H7 (cell line): ENCODE measurements at places on chromosomes 2 and 18.

- DNase-seq, result no peak
Measured at GRCh38 chr2:136054856-136055255, 63.1 kb downstream of the CXCR4 start.

DNA sequence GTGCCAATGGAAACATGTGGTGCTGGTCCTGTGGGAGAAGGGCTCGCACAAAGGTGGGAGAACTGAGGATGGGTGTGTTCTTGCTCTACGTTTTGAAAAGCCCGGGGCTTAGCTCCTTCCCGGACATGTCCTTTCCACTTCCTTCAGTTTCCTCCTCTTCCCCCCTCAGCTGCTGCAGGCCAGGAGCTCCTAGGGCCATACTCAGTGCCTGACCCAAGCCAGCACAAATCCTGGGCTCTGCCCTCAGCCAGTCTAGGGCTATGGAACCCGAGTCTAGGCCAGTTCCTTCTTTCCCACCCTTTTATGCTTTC lies 1.4 kb upstream of the SIX2 start:
- DNase-seq, result no peak

DNA sequence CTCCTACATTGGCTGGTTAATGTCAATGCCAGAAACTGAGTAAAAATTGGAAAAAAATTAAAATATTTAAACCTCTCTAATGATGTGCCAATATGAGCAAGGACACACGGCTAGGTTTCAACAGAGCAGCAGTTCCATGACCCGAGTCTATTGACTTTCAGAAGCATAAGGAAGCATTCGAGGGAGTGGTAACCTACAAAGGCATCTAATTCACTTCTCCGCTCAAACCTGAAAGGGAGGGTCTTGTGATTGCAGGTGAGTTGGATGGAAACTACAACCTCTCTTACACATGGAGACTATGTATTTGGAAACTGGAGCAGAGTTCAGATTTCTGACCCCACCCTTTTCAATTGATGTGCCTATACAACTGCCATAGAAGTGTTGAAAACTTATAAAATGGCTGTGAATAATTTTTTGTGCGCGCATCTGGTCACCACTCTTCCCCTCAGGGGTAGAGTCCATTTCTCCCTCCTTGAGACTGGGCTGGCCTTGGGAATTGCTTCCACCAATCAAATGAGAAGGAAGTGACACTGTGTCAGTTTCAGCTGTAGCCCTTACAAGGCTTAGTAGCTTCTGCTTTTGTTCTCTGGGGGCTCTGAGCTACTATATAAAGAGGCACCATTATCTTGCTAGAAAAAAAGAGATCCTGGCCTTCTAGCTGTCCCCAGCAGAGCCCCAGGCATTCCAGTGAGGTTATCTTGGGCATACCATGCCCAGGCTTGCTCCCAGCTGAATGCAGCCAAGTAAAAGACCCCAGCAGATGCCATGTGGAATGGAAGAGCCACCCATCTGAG lies 278.0 kb downstream of the EPHA4 start:
- peak; percentile 1 for DNase-seq

DNA sequence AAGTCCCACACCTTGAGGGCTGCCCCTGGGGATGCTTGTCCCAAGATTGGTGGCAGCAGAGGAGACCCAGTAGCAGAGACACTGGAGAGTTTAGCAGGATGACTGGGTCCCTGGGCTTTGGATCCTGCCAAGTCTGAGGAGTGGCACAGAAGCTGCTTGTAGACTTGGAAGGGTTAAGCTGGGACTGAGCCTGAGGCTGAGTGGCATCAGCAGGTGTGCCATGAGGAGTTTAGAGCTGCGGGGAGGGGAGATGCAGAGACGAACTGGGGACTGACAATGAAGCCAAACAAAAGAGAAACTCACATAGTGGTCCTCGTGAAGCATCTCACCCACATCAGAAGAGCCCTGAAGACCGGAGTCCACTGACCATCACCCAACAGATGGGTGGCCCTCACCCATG lies 329.7 kb upstream of the KLHL29 start:
- DNase-seq, result no peak

GRCh38 chr2:153165021-153165420 lies 313.5 kb downstream of the RPRM start:
- DNase-seq, result no peak

GRCh38 chr18:79888016-79888415 lies 63.4 kb downstream of the SLC66A2 start:
- DNase-seq, result no peak

GRCh38 chr2:16621316-16621715 lies 44.3 kb downstream of the CYRIA start:
- no peak for DNase-seq

GRCh38 chr2:120994301-120994995 lies 258.8 kb downstream of the GLI2 start:
- no peak for DNase-seq

DNA sequence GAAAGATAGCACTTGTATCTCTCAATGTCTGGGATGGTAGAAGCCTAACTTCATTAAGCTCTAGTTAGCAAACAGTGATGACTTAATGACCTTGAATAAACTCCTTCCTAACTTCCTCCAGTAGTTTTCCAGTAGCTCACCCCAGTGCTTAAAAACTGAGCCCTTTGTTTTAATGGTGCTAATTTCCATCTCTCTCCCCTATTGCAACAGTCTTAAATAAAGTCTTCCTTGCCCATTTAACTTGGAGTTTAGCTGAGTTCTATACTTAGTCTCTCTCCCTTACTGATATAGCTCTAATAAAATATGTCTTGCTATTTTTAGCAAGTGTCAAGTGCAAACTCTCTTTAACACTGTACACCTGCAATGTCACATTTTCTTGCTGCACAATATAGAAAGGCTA lies 267.0 kb downstream of the CCDC85A start:
- no peak for DNase-seq

DNA sequence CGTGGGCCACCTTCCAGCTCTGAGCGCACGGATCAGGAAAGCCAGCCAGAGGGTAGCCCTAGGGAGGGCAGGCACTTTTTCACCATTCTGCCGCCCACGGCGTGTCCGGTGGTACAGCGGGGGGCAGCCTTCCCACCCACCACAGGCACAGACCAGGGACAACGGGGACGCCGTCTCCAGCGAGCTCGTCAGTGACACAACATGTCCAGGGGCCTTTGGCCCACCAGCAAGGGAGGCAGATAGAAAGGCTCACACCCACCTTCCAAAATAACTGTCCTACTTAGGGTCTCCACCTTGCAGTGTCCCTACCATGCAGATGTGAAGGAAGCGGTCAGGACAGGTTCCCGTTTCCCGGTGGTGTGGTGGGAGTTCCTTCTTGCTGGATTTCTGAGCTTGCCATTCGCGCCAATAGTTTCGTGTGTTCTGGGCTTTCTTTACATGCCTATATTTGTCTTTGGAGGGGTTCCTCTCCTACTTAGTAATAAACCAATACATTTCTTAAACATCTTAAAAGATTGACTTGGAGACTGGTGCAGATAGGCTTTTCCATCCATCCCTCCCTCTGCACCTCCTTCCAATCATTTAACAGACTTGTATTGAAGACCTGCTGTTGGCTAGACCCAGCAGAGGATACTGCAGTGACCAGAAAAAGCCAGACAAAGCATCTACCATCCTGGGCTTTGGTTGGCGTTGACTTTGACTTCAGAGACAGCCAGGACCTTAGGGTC lies 872 bp downstream of the ASB1 start:
- peak; percentile 56 for DNase-seq

- DNase-seq, result no peak
Measured at GRCh38 chr18:12085786-12086185, 7.9 kb upstream of the ANKRD62 start.

DNA sequence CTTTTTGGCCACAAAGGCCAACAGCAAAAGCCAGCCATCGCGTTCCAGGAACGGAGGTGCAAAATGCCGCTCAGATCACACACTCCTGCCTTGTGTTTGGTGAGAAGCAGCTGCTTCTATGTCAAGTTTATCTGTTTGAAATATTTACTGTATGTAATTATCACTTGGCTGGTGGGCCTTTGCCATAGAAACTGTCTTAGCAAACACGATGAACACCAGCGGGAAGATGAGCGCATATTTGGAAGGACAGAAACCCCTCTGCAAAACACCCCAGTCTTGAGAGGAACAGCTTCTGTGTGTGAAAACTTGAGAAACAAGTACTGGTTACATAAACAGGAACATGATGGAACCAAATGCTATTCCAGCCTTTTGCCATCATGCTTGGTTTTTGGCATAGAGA lies 59.7 kb downstream of the SCG2 start:
- no peak for DNase-seq

- no peak for DNase-seq
Measured at GRCh38 chr18:58637946-58638345, 9.1 kb upstream of the ALPK2 start.

GRCh38 chr18:77173275-77174030 lies 40.9 kb upstream of the MBP start:
- DNase-seq, result no peak

DNA sequence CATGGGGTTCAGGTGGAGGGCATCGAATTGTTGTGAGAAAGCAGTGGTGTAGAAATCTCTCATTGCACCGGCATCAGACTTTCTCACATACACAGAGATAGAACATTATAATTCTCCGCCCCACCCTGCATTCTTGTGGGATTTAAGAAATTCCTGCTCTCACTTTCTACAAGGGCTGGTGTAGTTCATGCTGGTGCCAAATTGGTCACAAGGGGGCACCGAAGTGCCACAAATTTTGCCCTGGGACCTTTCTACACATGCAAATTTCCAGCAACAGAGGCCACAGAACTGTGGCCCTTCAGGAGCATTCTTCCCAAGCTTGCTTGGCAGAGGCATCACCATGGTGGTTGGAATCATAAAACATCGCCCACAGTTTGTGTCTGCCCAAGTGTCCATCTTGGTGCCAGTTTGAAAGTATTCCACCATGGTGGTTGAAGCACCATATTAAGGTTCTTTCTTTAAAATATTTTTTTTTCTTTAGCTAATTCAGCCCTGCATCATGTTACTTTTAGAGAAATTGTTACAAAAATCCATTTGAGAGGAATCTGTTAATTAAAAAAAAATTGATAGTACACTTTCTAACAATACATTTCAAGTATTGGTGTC lies 521.2 kb upstream of the FANCL start:
- DNase-seq, result peak; percentile 21

- no peak for DNase-seq
Measured at GRCh38 chr2:176683618-176684111, 414.4 kb downstream of the MTX2 start.

GRCh38 chr2:134785659-134786430 lies 52.6 kb upstream of the ACMSD start:
- no peak for DNase-seq

DNA sequence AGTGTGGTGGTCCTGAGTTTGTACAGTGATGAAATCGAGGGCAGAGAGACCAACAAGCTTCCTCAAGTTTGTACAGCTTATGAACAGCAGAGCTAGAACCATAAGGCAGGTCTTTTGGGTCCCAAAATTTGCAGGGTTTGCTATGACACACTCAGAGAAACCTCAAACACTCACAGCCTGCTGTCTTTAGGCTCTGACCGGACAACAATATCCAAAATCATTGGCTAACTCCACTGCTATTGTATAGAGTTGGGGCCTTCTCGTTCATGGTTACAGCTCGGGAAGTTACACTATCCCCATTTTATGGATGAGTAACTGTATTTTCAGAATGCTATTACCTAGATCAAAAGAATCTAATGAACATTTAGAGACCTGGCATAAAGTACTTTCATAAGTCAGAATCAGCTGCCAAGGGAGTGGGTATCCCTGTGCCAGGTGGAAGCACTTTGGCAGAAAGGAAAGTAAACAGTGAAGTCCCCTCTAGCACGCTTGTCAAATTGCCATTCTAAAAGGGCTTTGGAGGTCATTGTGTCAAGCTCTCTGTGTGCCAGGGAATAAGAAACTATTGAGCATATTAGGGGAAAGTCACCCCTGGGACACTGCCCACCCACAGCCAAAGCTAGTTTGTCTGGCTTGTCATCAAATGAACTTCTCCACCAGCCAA lies 331.8 kb downstream of the ALK start:
- no peak for DNase-seq

- DNase-seq, result no peak
Measured at GRCh38 chr2:104431701-104432121, 422.2 kb upstream of the POU3F3 start.

GRCh38 chr18:9663377-9663776 lies 44.7 kb upstream of the RAB31 start:
- no peak for DNase-seq

DNA sequence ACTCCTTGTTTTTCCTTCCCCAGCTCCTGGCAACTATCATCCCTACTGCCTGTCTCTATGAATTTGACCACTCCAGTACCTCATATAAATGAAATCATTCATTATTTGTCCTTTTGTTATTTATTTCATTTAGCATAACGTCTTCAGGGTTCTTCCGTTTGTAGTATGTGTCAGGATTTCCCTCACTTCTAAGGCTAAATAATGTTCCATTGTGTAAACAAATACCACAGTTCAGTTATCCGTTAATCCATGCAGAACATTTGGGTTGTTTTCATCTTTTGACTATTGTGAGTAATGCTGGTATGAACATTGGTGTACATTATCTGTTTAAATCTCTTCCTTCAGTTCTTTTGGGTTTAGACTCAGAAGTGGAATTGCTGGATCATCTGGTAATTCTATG lies 18.8 kb downstream of the DYNC2LI1 start:
- no peak for DNase-seq

GRCh38 chr2:168336786-168337388 lies 89.5 kb upstream of the STK39 start:
- peak; percentile 61 for DNase-seq

DNA sequence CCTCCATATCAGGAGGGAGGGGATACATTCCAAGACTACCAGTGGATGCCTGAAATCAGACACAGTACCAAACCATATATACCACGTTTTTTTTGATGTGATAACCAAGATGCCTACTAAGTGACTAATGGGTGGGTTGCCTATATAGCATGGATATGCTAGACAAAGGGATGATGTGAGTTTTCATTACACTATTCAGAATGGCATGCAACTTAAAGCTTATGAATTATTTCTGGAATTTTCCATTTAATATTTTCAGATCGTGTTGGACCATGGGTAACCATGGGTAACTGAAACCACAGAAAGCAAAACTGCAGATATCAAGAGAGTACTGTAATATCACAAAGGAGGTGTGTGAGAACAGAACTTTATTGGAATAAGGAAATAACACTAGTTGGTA lies 39.6 kb upstream of the CRACDL start:
- DNase-seq, result no peak

GRCh38 chr18:27501671-27502070 lies 316.6 kb upstream of the CHST9 start:
- no peak for DNase-seq

DNA sequence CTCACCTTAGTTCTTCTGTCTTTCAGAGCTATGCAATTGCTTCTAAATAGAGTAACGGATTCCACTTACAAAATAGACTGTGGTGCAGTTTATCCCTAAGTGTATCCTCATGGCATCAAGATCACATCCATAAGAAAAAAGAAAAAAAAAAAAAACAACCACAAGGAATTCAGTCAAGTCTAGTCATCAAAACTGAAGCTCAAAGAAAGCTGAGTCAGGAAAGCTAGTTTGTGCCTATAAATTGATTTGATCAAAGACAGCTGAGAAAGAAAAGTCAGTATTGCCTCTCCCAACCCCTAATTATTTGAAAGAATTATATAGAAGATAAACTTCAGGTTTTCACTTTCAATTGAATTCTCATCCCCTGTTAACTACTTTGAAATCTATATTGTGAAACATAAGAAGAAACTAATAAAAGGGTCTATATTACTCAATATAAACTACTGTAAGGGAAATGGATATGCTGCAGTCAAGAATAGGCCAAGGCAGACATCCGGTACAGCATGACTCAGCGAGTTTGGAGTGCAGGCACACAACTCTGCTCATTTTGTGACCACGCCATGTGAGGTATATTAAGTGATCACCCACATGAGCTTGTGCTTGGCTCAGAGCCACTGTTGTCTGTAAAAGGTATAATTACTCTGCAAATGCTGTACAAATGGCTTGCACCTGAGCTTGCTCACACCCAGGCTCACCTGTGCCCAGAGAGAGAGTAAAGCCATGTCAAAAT lies 568.1 kb upstream of the CRIM1 start:
- no peak for DNase-seq

GRCh38 chr2:1147873-1148612 lies 197.4 kb downstream of the SNTG2 start:
- DNase-seq, result no peak
